ENCODE measurements at places on chromosomes 5 and 9. TPM values are rescaled to one million over a fixed set of nuclear protein-coding genes. Genes with fewer than 3 reads are reported as not detected.

Gene SLC4A9
- 3.3 TPM for total RNA-seq

Gene TOPORS
- total RNA-seq: 15.6 TPM

Gene GABRA6
- 1.7 TPM for total RNA-seq

Gene FBXL17
- 67.0 TPM for total RNA-seq

Gene INSL4
- total RNA-seq: not detected

Gene MAMDC4
- total RNA-seq: 9.8 TPM

Gene MYO10
- 72.6 TPM for total RNA-seq

Gene TNC
- 11.2 TPM for total RNA-seq

Gene TGFBI
- total RNA-seq: 13.2 TPM

Gene MEIKIN
- total RNA-seq: 1.6 TPM

Gene CAMK4
- total RNA-seq: 71.1 TPM

Gene MAMDC2
- total RNA-seq: 4.5 TPM

Gene SPINK1
- not detected for total RNA-seq

Gene PCDHA11
- 7.1 TPM for total RNA-seq

Gene KIAA1958
- 37.1 TPM for total RNA-seq

Gene SLC6A7
- 51.2 TPM for total RNA-seq

Gene PDE6A
- not detected for total RNA-seq

Gene PRRT1B
- total RNA-seq: not detected

Gene KCNV2
- not detected for total RNA-seq

Gene IPPK
- total RNA-seq: 16.0 TPM

Gene ARHGEF37
- total RNA-seq: 27.0 TPM

Gene NEUROG1
- total RNA-seq: not detected

Gene OR1Q1
- not detected for total RNA-seq

Gene BRD8
- 111 TPM for total RNA-seq

Gene FBXL7
- total RNA-seq: 16.7 TPM

Gene ROPN1L
- 4.6 TPM for total RNA-seq

Gene PCDHB13
- 9.0 TPM for total RNA-seq

Measured in dorsolateral prefrontal cortex (tissue), 122 donors.